Retinal pigment epithelial cell (primary cell): ENCODE measurements at places on chromosomes 2 and 18.

DNA sequence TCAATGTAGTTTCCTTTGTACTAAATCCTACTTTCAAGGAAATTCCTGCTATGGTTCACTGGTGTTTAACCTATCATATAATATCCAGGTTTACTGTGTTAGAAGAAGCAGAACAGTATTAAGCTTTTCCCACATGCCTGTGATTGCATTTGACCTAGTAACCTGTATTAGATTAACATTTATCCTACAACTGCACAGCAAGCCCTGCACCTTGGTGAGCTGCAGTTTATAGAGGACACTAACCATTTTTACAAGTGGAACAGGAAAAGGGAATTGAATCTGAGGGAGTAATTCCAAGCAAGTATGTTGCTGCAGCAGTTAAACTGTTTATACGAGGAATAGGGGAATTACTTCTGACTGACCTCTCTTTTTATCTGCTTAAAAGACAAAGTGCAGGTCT, 328.6 kb downstream of the ETAA1 start:
- no peak for DNase-seq

DNA sequence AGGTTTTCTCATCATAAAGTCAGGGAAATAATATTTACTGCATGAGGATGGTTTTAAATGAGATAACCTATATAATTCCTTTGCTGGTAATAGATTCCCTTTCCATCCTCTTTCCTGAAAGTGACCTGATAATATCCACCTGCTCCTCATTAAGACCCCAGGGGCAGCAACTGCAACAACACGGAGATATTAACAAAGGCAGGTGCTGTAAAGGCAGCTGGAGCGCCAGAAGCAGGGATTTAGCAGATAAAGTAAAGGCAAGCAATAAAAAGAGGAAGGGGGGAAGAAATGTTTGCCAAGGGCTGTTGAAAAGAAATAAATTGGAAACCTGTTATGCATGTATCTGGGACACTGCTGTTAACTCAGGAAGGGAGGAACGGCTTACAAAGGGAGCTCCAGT, 472.6 kb upstream of the KLHL29 start:
- no peak for DNase-seq

GRCh38 chr2:236861196-236861875, 224.4 kb upstream of the COPS8 start:
- DNase-seq, result no peak

- no peak for DNase-seq
These were observed 56.6 kb upstream of the HK2 start for GRCh38 chr2:74777161-74777900.

GRCh38 chr2:222424729-222425671, 657 bp downstream of the SGPP2 start:
- DNase-seq, result no peak

DNA sequence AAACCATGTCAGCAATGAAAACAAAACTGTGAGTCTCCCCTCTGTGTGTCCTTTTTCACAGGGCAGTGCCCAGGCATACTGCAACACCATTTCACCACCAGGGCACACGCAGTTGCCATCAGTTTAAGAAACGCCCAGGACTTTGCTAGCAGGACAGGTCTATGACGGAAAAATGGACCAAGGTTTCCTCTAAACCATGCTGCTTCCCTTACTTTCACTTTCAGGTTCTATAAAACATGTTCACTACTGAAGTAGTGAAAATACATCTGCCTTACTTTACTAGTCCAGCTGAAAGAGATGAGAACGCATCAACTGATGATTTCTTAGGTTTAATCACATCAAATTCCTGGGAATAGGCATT, 110.5 kb downstream of the TCF4 start:
- no peak for DNase-seq

GRCh38 chr2:25115902-25116301, 52.5 kb downstream of the POMC start:
- DNase-seq, result peak; percentile 58

DNA sequence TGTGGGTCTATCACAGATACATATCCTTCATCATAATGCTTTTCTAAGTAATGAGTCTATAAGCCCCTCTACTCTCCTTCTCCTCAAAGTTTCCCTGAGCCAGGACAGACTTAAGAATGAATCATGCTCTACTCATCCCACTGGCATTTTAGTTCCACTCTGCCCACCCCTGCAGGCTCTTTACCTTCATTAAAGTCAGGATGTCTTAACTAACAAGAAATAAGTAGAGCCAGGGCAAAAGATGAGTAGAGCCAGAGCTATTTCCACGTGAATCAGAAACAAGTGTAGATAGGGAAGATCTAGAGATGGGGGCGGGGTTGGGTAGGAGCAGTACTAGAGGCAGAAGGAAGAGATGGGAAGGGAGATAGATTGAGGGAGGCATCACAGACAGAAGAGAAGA, 790.5 kb downstream of the RNF144A start:
- DNase-seq, result peak; percentile 36

- no peak for DNase-seq
These were observed 374.8 kb upstream of the TRIB2 start for GRCh38 chr2:12341920-12342319.

GRCh38 chr2:26430826-26431225, 29.1 kb downstream of the DRC1 start:
- no peak for DNase-seq

- DNase-seq, result no peak
These were observed 30.3 kb upstream of the GPR17 start for GRCh38 chr2:127615511-127616166.

GRCh38 chr18:2984703-2985261, 28.2 kb downstream of the LPIN2 start:
- DNase-seq, result no peak

GRCh38 chr2:42663828-42664227, 95.4 kb downstream of the MTA3 start:
- no peak for DNase-seq

DNA sequence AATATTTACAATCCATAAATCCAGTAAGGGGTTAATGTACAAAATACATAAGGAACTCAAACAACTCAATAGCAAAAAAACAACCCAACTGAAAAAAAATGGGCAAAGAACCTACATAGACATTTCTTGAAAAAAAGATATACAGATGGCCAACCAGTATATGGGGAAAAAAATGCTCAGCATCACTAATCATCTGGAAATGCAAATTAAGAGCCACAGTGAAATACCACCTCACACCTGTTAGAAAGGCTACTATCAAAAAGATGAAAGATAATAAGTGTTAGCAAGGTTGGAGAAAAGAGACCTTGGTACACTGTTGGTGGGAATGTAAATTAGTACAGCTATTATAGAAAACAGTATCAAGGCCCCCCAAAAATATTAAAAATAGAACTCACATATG, 14.6 kb downstream of the AP1S3 start:
- DNase-seq, result no peak

GRCh38 chr2:197258580-197258979, 52.0 kb downstream of the ANKRD44 start:
- no peak for DNase-seq

DNA sequence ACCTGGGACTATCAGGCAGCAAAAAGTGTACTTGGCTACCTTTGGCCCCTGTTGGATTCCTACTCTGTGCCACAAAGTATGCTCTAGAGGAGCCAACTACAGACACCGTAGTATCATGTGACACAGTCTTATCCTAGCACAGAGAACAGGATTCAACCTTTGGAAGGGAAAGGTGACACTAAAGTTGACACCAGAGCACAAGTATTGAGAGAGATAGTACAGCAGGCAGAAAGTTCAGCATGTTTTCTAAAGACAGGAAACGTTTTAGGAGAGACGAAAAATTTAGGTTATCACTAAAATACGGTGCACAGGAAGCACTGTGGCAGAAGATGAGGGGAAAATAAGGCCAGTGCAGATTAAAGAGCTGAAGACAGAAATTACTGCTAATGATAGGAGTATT, 18.6 kb downstream of the SMAD2 start:
- no peak for DNase-seq

DNA sequence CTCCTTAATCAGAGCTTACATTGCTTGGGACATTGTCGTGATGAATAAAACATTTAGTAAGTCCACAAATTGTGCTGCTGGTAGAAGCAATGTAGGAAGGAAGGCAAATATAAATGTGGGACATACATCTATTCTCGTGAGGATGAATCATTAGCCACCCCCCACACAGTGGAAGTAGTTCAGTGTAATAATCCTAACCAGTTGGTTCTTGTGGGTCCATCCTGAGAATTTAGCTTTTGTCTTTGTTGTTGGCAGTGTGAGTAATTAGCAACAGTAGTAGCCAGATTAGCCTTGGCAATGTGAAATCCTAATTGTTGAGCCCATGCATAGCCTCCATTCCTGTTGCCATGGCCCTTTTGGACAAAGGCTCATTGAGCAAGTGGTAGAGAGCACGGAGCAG, 532.1 kb downstream of the FBXO15 start:
- DNase-seq, result peak; percentile 48

GRCh38 chr2:234290671-234291070, 206.2 kb downstream of the ARL4C start:
- no peak for DNase-seq

- DNase-seq, result no peak
These were observed 378.9 kb downstream of the GRB14 start for GRCh38 chr2:164242409-164242808.

DNA sequence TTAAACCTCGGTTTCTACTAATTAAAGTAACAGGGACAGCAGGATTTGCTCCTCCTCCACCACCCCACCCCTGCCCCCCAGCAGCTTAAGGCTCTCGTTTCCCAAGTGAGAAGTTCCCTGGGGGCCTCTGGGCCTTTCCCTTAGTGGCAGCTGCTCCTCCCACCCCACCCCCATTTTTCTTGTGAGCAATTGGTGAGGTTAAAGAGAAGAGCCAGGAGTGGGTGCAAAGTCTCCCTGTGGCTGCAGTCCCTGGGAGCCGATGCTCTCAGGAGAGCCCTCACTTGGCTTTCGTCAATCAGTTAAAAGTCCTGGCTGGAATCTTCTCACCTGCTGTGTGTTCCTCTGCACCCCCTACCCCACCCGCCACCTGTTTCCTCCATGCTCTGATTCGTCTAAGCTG, 48.7 kb upstream of the AGAP1 start:
- DNase-seq, result no peak

DNA sequence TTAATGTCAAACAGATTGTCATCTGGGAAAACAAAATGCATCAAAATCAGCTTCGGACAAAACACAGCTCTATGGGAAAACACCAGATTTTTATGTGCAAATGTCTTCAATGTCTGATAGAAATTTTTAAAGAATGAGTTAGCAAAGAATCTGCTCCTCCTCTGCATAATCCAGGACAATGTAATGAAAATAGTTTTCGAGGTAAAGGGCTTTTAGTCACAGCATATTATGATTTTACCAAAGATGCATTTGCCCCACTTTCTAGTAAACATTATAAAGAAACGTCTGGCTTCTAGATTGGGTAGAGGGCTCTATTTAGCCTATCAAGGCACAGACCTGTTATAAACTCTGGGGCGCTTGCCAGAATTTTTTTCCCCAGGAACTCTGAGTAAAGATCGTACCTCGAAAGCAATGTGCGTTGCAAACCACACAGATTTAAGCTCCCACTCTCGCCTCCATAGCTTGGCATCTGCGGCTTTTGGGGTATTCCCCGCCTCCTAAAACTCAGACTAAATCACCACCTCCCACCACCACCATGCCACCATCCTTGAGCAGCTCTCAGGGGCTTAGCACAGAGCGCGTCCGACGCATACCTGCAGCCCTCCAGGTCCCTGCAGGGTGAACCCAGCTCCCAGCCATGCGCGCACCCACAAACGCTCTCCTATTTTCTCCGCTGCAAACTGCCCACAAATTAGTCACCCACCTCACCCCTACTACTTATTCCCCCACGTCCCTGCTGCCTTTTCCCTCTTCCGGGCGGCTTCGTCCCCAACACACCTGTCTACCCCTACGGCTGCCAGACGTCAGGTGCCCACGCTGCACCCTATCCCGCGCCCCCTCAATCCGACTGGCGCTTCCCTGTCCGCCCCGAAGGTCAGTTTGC, 829 bp downstream of the ACVR1C start:
- DNase-seq, result peak; percentile 9

GRCh38 chr2:172415865-172416183, 11.6 kb upstream of the ITGA6 start:
- DNase-seq, result no peak

DNA sequence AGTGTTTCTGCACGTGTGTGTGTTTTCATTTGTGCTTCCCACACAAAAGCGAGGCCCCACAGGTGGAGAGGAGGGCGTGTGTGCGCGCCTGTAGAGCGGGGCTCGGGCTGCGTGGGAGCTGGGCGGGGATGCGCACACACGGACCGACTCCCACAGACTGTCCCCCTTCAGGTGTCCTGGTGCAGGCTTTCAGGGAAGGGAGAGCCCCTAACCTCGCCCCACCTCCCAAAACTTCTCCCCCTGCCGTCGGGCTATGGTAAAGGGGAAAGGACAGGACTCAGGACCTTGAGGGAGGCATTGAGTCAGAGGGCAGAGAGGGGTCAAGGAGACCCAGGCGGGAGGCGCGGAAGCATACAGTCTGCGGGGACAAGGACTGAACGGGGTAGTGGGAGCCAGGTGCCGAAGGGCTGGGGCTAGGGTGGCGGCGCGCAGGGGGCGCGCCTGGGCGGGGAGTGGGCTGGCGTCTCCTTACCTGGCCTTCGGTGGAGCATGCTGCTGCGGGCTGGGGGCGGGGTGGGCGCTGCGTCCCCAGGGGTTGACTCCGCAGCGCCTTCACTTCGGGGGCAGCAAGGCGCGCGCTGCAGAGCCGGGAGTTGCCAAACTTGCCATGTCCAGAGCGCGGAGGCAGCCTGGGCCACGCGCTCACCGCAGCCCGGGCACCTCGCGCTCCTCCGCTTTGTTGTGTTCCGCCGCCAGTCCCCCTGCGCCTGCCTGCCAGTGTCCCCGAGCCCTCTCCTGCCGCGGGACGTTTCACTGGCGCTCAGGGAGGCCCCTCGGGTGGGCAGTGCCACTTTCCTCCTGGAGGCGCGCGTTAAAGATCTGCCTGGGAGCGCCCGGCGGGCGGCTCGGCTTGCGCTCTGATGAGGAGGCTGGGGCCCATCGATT, 302.0 kb downstream of the NCKAP5 start:
- no peak for DNase-seq

- DNase-seq, result no peak
These were observed 77.7 kb downstream of the APOB start for GRCh38 chr2:20966061-20966595.

DNA sequence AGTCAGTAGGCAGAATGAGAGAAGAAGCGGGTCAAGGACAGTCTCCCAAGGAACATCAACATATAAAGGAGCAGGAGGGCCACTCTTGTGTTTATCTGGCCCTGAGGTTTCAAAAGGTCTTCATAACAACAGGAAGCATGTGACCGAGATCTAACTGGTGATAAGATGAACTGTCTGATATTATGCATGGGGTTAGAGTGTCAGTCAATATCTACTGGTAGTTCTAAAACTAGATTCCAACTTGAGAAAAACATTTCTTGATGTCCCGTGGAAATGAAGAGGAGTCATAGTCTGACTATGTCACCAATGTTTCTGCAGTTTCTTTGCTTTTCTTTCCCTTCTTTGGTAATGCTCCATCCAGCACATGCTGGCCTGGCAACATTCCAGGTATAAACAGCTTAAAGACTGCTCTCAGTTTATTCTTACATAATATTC, 77.5 kb upstream of the ITPRID2 start:
- no peak for DNase-seq

GRCh38 chr2:56531668-56532420, 348.1 kb downstream of the CCDC85A start:
- DNase-seq, result no peak

- DNase-seq, result no peak
These were observed 18.0 kb downstream of the SFXN5 start for GRCh38 chr2:73053316-73054114.

- DNase-seq, result no peak
These were observed 734.0 kb upstream of the LINC00305 start for GRCh38 chr18:64882896-64883295.
